ENCODE measurements at places on chromosomes 16 and 17.

DNA sequence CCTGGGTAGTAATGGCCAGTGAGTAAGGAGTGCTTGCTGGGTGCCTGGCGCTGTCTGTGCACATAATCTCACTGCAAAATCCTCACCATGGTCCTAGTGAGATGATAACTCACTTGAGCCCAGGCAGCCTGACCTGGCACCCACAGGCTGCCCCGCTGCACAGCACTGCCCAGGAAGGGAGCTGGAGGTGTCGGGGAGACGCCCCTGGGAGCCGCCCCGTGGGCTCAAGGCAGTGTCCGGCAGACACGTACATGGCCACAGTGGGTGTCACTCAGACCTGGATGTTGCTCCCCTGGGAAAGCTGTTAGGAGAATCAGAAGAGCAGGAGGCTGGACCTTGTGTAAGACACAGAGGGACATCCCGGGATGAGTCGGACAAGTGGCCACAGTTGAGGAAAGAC, 44.2 kb downstream of the BEAN1 start:
- no peak for DNase-seq

- no peak for DNase-seq
Observed at GRCh38 chr17:82175201-82175600, 37.4 kb downstream of the CCDC57 start.

- no peak for DNase-seq
Observed at GRCh38 chr16:70473446-70474319, 19.3 kb downstream of the FCSK start.

DNA sequence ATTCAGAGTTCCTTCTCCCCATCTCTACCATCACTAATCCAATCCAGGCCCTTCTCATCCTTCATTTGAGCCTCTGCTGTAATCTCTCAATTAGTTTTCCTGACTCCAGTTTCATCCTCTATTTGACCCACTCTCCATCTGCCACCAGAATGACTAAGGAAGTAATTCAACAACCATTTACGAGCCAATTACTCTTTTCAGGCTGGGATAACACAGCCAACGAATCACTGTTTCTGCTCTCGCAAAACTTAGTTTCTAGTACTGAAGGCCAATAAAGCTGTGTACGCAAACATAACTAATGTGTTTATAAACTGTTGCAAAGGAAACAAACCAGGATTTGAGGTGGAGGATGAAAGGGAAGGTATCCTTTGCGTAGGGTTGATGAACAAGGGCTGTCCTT, 53.7 kb downstream of the MAP2K6 start:
- DNase-seq, result no peak

- no peak for DNase-seq
Observed at GRCh38 chr17:38897176-38897575, 27.3 kb downstream of the LASP1 start.

- DNase-seq, result no peak
Observed at GRCh38 chr16:57940382-57940966, 30.5 kb downstream of the CNGB1 start.

GRCh38 chr16:83843657-83844056, 35.9 kb downstream of the HSBP1 start:
- DNase-seq, result no peak

- DNase-seq, result no peak
Observed at GRCh38 chr17:21419299-21420239, 43.4 kb downstream of the KCNJ12 start.

- DNase-seq, result no peak
Observed at GRCh38 chr16:74372369-74372768, 3.7 kb upstream of the NPIPB15 start.

- no peak for DNase-seq
Observed at GRCh38 chr17:82793974-82794630, 42.2 kb downstream of the TBCD start.

GRCh38 chr16:64445245-64445644, 676.6 kb downstream of the CDH11 start:
- DNase-seq, result no peak

DNA sequence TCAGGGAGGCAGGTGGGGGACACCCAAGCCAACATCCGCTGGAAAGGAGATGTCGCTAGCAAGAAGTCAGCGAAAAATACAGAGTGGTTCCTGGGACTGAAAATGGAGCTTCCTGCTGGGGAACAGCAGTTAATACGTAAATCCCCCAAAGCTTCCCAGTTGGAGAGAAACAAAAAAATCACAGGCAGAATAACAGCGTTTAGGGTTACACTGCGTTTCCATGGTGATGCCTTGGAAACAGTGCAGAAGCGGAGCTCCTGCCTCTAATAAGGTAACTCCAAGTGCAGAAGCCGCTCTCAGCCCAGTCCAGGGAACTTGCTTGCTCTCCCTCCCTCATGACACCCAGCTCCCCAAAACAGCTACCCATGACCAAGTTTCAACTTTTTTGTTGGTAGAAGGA, 73.4 kb downstream of the PLD6 start:
- no peak for DNase-seq

DNA sequence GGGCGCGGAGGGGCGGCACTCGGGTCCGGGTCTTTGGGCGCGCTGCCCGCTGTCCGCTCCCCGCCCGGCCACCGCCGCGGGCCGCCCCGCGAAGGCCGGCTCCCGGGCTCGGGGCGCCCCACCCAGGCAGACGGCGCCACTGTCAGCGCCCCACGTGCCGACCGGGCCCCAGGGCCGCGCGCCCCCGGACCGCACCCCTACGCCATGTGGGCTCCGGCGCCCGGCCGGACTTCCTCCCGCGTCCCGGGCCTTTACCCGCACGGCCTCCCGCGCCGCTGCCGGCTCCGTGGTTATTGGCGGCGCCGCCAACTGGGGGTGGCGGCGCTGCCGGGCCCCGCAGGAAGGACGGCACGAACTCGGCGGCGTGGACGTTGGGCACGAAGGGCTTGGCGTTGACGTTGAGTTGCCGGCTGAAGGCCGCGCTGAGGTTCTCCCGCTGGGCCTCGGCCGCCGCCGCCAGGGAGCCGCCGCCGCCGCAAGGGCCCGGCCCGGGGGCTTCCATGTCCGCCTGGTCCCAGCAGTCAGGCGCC, 577 bp downstream of the GSPT1 start:
- DNase-seq, result no peak

All from SW 1271 (cell line).